ENCODE measurements at places on chromosomes 1 and 21.
A peak's percentile ranks its signal among the peaks of the same experiment; 100 is the strongest.

GRCh38 chr1:180184041-180184440 is 29.4 kb downstream of the QSOX1 start:
- DNase-seq: no peak

DNA sequence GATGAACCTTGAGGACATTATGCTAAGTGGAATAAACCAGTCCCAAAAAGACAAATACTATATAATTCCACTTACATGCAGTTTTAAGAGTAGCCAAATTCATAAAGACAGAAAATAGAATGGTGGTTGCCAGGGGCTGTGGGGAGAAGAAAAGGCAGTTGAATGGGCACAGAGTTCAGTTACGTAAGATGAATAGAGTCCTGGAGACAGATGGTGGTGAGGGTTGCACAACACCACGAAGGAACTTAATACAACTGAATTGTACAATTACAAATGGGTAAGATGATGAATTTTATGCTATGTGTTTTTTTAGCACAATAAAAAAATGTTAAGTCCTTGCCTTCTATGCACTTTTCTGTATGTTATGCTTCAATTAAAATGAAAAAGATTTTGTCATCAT is 66.6 kb downstream of the CD34 start:
- no peak for DNase-seq

GRCh38 chr1:209546390-209547085 is 37.0 kb upstream of the CAMK1G start:
- no peak for DNase-seq

DNA sequence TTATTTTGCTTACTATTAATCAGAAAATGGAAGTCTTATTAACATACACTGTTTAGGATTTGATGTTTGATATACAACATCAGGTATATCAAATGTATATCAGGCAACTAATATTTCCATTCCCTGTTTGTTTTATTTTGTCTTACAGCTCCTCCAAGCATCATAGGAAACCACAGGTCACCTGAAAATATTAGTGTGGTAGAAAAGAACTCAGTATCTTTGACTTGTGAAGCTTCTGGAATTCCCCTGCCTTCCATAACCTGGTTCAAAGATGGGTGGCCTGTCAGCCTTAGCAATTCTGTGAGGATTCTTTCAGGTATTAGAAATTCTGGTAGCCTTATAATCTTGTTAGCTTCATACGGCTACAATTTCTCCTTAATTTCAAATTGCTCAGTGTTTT is 318.0 kb downstream of the TPR start:
- no peak for DNase-seq

DNA sequence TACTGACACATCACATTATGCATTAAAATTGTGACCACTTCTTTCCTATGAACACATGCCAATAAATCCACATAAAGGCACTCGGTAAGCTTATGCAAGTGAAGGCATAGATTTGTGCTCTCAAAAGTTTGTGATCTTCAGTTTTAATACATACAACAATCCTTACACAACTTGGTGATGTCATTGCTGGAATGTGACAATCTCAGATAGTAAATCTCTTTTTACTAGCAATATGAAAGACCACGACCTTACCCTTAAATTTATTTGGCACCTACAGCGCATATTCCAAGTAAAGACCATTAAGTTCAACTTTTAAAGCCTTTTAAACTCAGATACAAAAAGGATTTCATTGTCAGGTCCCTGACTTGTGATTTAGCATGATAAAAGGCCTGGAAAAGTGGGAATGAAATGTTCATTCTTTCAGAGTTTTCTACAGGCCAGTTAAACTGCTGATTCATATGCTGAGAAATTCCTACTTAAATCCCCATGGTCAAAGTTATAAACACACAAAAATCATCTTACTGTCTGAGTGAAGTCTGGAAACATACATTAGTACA is 157.4 kb downstream of the SIPA1L2 start:
- DNase-seq: no peak

DNA sequence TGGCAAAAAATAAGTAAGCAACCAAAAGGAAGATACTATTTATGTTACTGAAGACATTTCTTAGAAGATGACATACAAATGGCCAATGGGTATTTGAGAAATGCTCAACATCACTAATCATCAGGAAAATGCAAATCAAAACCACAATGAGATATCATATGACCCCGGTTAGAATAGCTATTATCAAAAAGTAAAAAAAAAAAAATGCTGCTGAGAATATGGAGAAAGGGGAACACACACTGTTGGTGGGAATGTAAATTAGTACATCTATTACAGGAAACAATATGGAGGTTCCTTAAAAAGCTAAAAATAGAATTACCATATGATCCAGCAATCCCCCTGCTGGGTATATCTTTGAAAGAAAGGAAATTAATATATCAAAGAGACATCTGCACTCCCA is 34.3 kb upstream of the CREG1 start:
- DNase-seq: no peak

- no peak for DNase-seq
Observed at GRCh38 chr1:9340864-9341263, 48.2 kb downstream of the SPSB1 start.

GRCh38 chr1:31781138-31781755 is 17.1 kb upstream of the ADGRB2 start:
- DNase-seq: no peak

DNA sequence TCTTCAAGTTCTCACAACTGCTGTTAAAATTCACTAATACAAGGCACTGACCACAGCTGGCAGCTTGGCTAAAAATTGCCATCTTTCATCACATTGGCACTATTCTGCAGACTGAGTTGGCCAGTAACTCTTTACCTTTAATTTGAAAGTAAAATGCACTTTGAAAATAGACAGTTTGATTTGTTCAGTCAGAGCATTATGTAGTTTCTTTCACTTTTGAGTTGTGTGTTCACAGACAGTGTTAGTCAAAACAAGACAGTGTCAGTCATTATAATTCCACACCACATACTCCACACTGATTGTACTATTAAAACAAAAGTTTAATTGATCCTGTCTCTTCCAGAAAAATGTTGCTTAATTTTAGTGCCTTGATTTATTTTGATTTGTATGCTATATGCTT is 160.7 kb downstream of the SDCCAG8 start:
- no peak for DNase-seq

DNA sequence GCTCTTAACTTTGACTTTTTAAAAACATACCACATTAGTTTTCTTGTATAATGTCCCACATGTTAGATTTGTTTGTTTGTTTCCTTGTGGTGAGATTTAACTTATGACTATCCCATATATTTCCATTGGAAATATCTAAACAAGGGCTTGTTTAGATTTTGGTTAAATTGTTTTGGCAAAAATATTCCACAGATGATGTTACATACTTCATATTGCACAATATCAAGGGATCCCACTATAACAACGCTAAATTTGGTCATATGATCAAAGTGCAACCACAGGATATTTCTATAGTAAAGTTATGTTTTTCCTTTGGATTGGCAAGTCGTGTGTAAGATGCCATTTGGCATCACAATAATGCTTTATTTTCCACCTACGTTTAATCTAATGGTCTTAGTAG is 396.7 kb downstream of the TGFB2 start:
- DNase-seq: no peak

- no peak for DNase-seq
Observed at GRCh38 chr1:231338270-231339128, at the start of gene SPRTN. TSS of gene SPRTN (plus strand) at chr1:231338293. CDS start at chr1:231338384, 91 bp downstream.

GRCh38 chr1:245226203-245226499 is 71.4 kb downstream of the KIF26B start:
- no peak for DNase-seq

- no peak for DNase-seq
Observed at GRCh38 chr1:209154912-209155311, 428.6 kb upstream of the CAMK1G start.

DNA sequence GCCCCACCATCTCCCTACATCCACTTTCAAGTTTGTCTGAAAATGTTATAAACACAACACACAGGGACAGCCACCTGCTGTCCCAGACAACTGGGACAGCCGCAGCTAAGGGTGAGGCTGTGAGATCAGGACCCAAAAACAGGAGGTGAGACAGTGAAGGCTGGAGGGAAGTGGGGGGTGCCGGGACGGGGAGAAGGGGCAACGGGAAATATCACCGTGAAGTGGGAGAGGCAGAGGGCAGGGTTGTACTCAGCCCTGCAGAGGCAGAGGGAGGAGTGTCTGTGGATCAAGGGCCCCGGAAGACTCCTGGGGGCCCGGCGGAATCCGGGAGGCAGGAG is 114.4 kb downstream of the CASZ1 start:
- no peak for DNase-seq

GRCh38 chr1:158873141-158873540 is 42.0 kb downstream of the MNDA start:
- no peak for DNase-seq

DNA sequence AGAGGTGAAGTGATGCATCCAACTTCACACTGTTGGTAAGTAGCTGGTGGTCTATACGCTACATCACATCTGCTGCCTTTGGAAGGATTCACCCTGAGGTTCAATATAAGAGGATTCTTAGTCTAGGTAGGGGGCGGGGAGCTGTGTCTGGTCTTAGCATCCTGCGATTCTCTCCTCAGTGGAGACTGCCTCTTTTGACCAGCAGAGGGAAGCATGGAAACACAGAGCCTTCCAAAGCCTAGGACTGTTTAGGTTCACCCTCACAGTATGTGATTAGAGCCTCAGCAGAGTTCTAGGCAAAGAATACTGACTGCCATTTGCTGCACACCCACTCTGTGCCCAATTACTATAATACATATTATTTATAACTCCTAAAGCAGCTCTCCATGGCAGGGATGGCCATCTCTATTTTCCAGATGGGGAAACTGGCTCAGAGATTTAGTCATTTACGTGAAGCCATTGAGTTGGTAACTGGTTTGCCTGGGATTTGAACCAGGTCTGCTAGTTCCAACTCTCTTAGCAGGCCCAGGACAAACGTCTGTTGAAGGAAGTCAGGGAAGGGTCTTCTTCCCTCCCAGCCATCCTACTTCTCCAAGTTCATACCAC is 28.9 kb upstream of the EFCAB14 start:
- DNase-seq: peak; percentile 44

- DNase-seq: no peak
Observed at GRCh38 chr1:65395887-65396612, 24.4 kb upstream of the LEPR start.

- no peak for DNase-seq
Observed at GRCh38 chr1:180363246-180363995, 133.4 kb downstream of the LHX4 start.

DNA sequence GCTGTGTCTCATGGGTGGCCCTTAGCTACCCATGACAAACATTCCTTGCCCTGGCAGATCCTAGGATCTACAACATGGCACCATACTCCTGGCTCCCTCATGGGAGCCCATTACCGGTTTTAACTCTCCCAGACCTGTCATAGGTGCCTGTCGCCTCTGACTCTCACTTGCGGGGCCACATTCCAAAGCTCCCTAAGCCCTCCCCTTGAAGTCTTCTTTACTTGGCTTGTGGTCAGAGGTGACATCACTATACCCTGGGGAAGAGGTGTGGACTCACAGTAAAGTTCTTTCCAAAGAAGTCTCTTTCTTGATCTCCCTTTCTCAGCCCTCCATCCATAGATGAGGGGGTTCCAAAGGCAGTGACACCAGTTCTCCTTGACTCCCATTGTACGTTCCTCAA is 5.4 kb upstream of the SLAMF9 start:
- DNase-seq: no peak

DNA sequence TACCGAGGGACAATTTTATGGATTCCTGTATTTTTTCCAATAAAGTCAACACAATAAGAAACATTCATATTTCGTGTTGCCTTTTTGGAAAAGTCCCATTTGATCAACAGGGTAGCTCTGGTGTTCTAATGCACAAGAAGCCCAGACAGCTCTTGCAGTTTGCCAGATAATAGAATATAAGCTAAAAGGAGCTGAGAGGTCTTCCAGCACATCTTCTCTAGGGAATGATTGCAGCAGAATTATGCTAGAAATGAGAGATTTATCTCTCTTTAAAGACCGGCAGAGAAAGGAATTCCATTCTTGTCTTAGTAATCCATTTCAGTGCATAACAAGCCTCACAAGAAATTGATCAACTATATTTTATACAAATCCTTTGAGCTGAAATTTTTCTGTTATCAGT is 25.0 kb upstream of the DDX59 start:
- no peak for DNase-seq

DNA sequence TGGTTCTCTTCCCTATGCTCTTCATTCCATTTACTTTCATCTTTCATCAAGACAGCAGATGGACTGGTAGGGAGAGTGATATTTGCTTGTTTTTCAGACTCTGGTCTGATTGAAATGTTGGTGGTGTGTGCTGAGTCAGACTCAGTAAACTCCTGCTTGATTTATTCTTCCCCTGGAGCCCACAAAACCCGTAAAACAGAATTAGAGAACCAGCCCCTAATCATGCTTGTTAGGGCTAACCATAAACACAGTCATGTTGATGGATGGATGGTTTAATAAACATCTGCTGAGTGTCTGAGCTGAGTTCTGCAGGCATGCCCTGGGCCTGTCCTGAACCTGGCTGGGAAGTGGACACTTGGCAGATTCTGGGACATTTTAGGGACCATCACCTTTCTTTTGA is 24.8 kb downstream of the NOS1AP start:
- DNase-seq: no peak

DNA sequence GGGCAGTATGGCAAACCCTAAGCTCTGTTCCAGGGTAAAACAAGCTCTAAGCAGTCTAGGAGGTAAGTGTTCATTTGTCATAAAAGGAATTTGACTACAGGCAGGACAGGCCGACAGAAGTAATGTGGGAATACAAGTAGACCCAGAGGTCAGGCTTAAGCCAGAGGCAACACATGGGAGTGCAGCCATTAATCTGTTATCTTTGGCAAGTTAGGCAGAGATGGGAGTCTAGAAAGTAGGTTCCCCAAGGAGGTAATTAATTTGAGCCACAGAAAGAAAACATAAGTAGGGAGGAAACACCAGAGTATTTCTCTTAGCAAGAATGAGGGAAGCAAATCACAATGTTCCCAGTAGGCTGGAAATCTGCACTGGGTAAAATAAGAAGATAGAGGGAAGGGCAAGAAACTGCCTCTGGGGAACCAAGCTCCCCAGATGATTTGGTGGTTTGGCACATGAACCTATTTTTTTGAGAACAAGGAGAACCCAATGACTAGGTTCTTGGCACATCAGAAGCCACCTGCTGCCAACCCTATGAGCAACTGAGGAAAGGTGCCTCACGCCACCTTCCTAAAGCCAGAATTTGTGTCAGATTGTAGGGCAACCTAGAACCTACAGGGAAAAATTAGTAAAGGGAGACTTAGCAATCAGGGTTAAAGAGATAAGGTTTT is 636.4 kb upstream of the PLXNA2 start:
- DNase-seq: no peak

DNA sequence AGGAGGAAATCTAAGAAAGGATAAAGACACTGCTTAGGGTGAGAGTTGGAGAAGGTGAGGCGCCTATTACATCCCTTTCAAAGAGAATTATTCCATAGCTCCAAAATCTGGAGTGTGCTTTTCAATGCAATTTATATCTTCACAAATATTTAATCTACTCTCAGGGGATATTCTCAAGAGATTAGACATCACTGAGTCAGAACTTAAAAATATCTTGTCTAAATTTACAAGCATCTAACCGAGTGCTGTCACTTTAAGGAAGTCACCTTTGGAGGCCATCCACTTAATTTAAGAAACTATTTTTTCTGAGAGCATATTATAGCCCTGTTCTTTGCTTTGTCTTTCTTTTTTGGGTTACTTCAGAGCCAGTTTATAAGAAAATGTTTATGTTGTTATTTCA is 134.6 kb downstream of the TNFSF18 start:
- DNase-seq: no peak
